ENCODE measurements at places on chromosomes 4 and X.

DNA sequence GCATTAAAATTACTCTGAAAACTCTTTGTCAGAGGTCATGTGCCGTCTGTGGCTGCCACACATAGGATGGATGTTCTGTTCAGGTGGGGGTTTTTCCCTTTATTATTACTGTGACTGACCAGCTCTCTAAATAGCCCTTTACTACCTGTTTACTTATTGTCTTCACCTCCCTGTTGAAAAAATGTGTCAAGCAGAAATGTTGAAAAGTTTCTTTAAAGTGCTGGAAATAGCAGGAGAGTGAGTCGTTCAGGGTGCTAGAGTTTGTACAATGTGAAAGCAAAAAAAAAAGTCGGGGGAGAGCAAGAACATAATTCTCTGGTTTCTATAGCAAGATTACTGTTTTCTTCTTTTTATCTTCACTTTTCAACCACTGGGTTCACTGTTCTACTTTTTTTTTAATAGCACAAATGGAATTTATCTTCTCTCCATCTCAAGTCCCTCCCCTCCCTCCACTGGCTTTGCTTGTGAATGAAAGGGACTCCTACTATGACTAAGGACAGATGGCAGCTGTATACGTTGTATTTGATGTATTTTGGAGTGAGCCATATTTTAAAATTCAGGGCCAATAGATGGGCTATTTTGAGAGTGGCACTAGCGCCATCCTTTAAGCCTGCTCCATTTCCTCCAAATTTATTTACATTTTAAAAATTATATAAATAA is 33.3 kb downstream of the ARX start:
- no peak for DNase-seq

DNA sequence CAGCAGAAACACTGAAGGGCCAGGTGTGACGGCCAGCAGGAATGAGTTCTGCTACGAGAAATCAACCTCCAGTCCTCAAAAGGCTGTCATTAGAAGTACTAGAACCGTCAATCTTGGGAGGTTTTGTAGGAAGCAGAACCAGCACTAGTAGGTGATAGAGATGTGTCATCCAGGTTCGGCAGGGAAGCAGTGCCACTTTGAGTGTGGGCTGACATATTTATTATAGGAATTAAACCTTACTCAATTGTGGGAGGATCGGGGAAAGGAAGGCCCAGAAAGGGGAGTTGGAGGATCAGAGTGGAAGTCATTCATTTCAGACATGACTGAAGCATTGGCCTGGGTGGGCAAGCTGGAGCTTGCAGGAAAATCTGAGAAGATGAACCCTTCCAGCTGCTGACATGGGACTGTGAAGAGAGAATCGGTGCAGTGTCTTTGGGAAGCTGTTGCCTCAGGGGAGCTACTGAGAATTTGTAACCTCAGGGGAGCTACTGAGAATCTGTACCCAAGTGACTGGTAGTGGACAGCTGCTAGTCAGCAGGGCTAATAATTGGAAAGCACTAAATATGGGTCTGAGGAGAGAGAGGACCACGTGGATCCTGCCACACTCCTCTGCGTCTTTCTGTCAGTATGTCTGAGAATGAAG is 177.4 kb downstream of the SPRY1 start:
- DNase-seq = no peak

DNA sequence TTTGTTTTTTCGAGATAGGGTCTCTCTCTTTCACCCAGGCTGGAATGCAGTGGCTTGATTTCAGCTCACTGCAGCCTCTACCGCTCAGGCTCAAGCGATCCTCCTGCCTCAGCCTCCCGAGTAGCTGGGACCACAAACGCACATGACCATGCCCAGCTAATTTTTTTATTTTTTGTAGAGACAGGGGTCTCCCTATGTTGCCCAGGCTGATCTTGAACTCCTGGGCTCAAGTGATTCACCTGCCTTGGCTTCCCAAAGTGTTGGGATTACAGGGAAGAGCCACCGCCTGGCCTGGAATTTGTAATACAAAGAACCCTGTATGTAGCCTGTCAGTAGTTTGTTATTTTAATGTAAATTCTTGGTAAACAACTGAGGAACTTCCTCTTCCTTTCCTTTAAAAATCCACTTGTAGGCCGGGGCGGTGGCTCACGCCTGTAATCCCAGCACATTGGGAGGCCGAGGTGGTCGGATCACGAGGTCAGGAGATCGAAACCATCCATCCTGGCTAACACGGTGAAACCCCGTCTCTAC is 119.5 kb downstream of the PHKA2 start:
- DNase-seq = no peak

GRCh38 chrX:50941638-50942037 is 31.1 kb downstream of the BMP15 start:
- no peak for DNase-seq

- DNase-seq = no peak
Observed at GRCh38 chrX:38563030-38563429, 1.7 kb downstream of the TSPAN7 start.
